ENCODE measurements at places on chromosomes 11 and 22.

- DNase-seq = no peak
Observed at GRCh38 chr22:50303848-50304527, 3.5 kb downstream of the PLXNB2 start.

DNA sequence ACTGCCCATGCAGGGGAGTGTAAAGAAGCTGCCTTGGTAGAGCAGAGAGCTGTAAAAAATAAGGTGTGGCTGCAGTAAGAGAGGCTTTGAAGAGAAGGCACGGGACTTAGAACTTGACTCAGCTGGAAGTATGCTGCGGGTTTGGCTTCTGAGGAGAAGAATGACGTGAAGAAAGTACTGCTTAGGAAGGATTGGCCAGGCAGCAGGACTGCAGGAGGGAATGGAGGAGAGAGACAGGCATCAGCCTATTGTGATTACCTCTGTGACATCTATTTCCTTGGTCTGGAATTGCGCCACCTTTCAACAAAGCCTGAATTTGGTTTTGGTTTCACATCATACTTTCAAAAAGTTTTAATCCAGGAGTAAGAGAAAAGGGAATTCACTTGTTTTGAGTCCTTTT lies 22.5 kb downstream of the PRRG4 start:
- DNase-seq = peak; percentile 30

DNA sequence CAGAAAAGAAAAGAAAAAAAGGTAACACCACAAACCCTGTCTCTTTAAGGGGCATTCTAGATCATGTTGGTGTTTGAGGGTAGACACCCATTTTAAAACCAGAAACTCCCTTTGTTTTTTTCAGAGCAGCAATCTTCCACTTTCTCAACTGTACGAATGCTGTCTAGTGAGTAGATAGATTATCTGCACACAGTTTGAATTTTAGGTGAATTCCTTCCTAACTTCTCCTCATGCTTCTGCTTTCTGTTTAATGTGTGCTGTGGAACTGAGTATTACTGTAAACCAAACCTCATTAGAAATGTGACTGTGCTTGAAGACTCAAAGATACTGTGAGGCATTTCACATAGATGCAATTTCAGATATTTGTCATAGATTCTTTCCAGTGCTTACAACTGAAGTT lies 102.4 kb downstream of the PRMT3 start:
- no peak for DNase-seq

GRCh38 chr11:106327134-106327533 lies 249.7 kb downstream of the AASDHPPT start:
- no peak for DNase-seq

- DNase-seq = no peak
Observed at GRCh38 chr22:23073526-23074229, 3.4 kb downstream of the GNAZ start.
